ENCODE measurements at places on chromosomes 5 and 9.
A peak's percentile ranks its signal among the peaks of the same experiment; 100 is the strongest.

- no peak for DNase-seq
These were observed 31.5 kb upstream of the NCS1 start for GRCh38 chr9:130140706-130141105.

DNA sequence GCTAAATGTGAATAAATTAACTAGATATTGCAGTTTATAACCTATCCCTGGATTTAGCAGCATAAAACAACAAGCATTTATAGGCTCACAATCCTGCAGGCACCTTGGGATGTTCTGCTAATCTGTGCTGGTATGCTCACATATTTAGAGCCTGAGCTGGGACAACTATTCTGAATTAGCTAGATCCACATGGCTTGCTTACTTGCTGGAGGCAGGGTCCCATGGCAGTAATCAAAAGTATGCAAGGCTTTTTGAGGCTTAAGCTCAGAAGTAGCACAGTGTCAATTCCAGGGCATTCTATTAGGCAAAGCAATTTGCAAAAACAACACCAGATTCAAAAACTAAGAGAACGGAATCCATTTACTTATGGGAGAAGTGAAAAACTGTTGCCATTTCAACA, 745.0 kb upstream of the ACO1 start:
- DNase-seq: no peak

DNA sequence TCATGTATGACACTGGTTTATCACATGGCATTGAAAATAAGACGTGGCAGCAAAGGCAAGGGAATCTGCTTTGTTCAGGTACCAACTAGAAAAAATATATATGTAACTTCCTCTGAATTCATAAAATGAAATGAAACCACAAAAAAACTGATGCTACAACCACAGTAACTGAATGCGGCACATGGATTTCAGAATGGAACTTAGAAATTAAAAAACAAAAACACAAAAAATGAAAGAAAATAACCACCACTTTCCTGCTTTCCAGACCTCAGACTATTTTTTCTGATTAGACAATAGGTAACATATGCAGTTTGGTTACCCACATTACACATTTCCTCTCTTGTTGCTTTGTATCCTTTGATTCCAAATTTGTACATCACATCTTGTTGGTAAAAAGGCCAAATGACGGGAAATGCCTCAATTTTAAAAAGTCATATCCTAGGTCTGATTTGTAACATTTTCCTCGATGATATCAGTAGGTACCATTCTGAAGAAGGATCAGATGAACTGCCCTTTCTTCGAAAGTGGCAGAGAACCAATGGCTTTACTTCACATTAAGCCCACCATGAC, 18.1 kb upstream of the PDCL start:
- no peak for DNase-seq

GRCh38 chr5:88290801-88291200, 22.2 kb upstream of the TMEM161B start:
- DNase-seq: no peak

- no peak for DNase-seq
These were observed 135.2 kb upstream of the NFIL3 start for GRCh38 chr9:91558879-91559278.

GRCh38 chr5:117262572-117263131, 688.0 kb upstream of the SEMA6A start:
- DNase-seq: no peak

GRCh38 chr5:41246376-41246775, 33.0 kb upstream of the C6 start:
- DNase-seq: no peak

GRCh38 chr5:177362610-177363507, 5.1 kb downstream of the RGS14 start:
- peak; percentile 49 for DNase-seq

- no peak for DNase-seq
These were observed 160.2 kb upstream of the FTMT start for GRCh38 chr5:121691478-121691877.

DNA sequence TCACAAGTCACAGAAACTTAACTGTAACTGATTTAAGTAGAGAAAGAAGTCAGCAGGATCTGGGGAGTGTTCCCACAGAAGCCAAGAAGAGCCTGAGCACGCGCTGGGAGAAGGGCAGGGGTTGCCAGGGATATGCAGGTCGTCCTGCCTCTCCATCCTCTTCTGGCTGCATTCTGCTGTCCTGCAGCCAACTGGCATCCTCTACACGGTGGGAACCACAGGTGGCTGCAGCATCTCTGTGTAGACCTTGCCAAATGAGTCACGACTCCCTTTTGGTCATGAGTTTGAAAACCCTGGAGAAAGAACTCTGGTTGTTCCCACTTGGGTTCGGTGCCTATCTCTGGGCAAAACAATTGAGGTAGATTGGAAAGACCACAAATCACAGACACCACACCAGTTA, 38.4 kb upstream of the PCA3 start:
- DNase-seq: no peak
